ENCODE measurements at places on chromosomes 2 and 18.

- no peak for DNase-seq
These were observed 182.5 kb upstream of the OSR1 start for GRCh38 chr2:19540739-19541525.

DNA sequence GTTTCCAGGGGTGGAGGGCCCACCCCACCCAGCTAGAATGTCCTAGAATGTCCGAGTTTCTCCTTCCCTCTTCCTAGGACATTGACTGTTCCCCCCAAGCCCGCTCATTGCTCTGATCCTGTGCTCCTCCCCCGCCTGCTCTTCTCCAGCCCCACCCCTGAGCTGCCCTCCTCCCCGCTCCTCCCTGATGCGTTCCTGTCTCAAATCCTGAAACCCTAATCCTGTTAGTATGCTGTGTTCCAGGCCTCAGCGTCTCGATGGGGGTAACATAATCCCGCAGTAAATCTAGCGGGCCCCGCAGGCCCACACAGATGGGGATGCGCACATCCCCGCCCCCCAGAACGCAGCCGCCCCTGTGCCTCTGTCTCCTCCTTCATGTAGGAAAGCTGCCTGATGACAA, 51.3 kb downstream of the NRP2 start:
- DNase-seq = no peak

DNA sequence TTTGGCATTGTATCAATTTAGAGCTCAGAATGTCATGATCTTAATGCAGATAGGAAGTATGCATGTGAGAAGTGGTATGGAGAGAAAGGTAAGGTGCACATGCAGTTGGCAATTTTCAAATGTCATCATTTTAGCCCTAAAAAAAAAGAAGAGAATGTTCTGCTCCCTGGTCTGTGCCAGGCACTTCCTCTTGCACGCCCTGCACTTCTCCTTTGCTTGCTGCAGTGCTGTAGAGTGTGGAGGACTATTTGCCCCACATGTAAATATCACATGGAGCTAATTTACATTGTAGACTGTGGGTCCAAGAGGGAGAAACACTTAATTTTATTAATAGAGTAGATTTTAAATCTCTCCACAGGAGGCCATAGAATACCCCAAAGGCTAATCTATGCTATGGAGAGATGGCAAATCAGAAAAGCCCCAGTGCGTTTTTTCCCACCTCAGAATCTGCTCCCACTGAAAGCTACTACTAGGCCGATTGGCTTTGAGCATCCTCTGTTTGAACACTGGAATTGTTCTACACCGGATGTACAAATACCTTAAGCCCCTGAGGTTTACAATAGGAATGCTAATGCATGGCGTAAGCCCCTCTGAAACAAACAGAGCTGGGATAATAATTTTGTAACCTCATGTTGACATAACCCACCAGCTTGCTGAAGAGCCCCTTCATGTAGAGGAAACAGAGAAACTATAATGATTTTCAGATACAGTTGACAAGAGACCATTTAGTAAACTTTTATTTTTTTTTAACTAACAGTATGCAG, 137.2 kb upstream of the KLHL14 start:
- no peak for DNase-seq

GRCh38 chr2:145021962-145022665, 502.2 kb upstream of the ZEB2 start:
- no peak for DNase-seq

DNA sequence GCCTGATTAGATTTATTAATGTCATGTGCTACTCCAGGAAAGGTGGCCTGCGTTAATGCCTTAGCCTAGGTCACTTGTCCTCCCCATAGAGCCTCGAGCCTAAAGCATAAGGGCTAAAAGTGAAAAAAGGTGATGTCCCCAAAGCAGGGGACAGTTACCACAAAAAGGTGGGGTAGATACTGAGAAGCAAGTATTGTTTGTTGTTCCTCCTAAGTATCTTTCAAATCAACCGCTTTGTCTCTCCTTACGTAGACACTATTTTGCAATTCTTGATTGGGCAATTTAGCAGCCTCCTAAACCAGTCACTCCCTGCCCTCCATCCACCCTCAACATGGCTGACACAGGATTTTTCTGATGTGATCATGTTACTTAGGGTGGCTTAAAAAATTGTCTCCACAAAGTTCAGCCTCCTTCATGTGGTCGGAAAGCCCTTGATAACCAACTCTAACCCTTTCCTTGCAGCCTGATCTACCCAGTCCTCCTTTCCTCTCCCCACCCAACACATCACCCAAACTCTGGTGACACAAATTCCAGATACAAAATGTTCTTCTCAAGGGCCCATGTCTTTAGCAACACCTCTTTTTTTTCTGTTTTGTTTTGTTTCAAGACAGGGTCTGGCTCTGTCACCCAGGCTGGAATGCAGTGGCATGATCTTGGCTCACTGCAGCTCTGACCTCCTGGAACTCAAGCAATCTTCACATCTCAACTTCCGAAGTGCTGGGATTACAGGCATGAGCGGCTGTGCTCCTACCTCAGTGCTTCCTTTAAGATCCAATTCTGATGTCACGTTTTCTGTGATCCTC, 6.9 kb downstream of the INHA start:
- DNase-seq = no peak

GRCh38 chr2:2041256-2041824, 289.7 kb downstream of the MYT1L start:
- DNase-seq = no peak

GRCh38 chr2:112629224-112629623, 16.5 kb upstream of the SLC20A1 start:
- no peak for DNase-seq

DNA sequence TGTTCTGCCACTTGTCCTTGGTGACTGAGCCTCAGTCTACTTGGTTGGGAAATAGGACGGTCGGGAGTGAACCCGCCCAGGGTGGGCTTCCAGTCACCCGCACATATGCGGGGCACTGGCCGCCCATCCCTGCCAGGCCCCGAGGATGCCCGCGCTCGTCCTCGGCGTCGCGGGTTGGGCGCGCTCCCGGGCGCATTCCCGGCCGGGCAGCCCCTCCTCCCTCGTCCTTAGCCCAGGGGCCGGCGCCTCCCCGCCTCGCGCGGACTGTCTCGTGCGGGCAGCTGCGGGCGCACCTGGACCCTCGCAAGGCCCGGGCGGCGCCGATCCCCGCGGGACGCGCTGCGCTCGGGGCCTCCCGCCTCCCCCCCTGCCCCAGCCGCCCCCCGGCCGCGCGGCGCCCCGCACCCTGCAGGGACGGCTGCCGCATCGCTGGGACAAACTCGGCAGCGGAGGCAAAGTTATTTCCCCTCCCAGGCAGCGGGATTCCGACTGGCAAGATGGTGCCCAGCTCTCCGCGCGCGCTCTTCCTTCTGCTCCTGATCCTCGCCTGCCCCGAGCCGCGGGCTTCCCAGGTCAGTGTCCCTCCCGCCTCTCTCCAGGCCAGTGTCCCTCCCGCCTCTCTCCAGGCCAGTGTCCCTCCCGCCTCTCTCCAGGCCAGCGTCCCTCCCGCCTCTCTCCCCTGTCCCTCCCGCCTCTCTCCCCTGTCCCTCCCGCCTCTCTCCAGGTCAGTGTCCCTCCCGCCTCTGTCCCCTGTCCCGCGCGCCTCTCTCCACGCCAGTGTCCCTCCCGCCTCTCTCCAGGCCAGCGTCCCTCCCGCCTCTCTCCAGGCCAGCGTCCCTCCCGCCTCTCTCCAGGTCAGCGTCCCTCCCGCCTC, at the start of gene FBLN7:
TSS of gene FBLN7 (plus strand) at position 227 of the 874 bp plus-strand sequence. CDS start at position 498, 271 bp downstream.
- DNase-seq = no peak

DNA sequence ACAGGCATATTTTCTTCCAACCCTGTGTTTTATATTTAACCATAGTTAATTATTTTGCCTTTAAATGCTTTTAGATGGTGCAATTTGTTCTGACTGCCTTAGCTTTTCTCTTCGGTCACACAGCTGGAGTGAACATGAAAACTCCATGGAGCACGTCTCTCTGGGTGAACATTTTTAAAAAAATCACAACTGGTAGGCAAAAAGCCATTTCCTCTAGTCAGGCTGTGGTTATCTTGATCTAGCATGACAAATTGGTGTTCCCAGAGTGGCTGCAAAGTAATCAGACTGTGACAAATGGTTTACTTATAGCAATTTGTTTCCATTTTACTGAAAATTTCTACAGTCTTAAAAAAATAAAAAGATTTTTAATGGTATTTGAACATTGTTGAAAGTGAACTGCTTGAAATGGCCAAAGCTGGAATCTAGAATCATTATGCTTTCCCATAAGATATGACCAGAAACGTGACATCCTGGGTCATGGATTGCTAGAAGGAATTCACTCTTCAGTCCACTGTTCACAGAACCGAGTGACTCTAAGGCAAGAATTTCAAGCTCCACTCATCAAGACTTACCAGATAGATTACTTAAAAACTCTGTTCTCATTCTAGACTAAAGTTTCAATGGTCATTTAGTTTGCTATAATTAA, 703.6 kb downstream of the CPS1 start:
- DNase-seq = no peak

GRCh38 chr2:100773538-100773937, 46.4 kb upstream of the NPAS2 start:
- DNase-seq = no peak

GRCh38 chr2:48452108-48452507, 77.8 kb upstream of the STON1 start:
- DNase-seq = no peak

DNA sequence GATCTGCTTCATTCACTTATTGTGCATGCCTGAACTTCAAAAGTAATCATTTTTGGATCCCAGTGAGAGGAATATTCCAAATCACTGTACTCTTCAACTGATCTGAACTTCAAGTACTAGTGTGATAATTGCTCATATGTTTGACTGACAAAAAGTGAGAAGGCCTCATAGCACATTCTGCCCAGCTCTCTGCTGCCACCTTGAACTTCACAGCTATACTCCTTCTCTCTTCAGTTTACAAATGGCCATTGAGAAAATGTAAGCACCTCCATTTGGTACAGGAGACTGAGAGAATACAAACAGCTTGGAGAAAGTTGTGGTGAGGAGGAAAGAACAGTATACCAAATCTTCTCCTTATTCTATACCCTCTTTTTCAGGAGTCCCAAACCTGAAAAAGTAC, 946.0 kb upstream of the CHAC2 start:
- no peak for DNase-seq

GRCh38 chr18:41720226-41720625, 234.8 kb upstream of the PIK3C3 start:
- no peak for DNase-seq

- DNase-seq = no peak
These were observed 174.1 kb downstream of the NEDD4L start for GRCh38 chr18:58218117-58218516.

- DNase-seq = no peak
These were observed 23.2 kb downstream of the ATG4B start for GRCh38 chr2:241660593-241661213.

GRCh38 chr18:55001394-55002024, 42.2 kb upstream of the CCDC68 start:
- DNase-seq = no peak

- DNase-seq = no peak
These were observed 65.7 kb upstream of the CHMP1B start for GRCh38 chr18:11785444-11786055.

GRCh38 chr2:73859721-73860586, 31.2 kb downstream of the STAMBP start:
- no peak for DNase-seq

DNA sequence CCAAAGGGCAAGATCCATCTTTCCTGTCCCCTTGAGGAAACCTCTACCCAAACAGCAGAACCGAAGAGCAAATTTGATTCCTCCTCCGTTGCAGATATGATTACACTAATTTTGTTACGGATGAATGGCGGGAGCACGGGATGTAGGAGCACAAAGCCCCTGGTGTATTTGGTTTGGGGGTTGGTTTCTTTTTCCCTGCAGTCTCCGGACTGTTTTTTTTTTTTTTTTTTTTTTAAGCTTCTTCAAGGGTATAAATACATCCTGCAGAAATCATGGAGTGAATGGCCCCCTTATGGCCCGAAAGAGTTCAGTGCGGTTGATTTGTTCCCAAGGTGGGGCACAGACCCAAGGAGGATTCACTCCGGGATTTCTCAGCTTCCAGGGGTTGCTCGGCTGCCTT, 135.3 kb upstream of the SH3BP4 start:
- no peak for DNase-seq

DNA sequence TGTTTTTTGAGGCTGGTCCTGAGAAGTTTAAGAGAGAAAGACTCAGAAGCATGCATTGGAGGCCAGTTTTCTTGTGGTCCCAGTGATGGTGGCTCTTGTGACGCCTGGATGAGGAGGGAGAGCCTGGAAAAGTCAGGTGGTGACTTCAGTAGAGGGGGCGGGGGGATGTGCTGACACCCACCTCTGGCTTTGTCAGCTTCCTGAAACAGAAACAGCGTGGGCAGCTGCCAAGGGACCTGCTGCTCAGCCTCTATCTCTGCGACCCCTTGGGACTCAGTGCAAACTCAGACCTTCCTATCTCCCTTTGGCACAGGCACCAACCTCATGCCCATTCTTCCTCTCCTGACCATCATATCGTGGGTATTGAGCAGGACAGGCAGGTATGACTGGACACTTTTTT, 6.4 kb downstream of the TGFBRAP1 start:
- DNase-seq = no peak

- DNase-seq = no peak
These were observed 42.1 kb downstream of the TPGS2 start for GRCh38 chr18:36786686-36787085.

DNA sequence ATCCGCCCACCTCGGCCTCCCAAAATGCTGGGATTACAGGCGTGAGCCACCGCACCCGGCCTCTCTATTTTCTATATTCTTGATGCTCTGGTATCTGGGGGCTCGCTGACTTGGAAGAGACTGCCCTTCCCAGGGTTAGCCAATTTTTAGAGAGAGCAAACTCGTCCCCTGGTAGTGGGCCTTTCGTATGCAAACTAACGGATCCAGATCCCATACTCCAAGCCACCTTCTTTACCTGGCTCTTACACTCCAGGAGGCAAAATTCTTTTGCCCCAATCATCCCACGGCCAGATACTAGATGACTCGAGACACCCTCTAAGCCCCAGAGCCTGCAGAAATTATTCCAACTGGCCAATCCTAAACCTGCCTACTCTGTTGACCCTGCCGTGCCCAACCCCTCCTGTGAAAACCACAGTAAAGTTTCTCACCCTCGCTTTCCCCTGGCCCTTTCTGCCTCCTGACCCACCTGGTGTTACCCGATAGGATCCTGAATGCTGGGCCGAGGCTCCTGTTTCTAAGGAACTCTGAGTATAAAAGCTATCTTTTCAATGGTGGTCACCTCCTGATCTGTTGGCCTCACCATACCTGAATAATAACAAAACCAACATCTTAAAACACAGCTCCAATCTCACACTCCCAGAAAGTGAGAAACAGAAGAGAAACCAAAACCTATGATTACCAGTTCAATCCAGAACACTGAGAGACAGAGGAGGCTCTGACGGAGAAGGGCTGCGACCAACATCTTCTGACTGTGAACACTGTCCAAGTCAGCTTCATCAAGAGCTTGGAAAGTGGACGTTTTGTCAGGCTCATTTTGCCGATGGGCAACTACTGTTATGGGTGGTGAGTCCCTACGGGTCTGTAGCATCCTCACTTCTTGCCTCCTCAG, 57.6 kb upstream of the ZNF532 start:
- no peak for DNase-seq

GRCh38 chr18:29660777-29661176, 1381.8 kb downstream of the DSC3 start:
- no peak for DNase-seq

GRCh38 chr2:186783254-186783653, 65.7 kb downstream of the ZSWIM2 start:
- DNase-seq = no peak

GRCh38 chr2:170218931-170219330, 41.0 kb downstream of the MYO3B start:
- no peak for DNase-seq

Data from activated T-helper 9 cell treated with anti-CD3 and anti-CD28 coated beads, Interleukin-2, amount 50 U/mL, for 16 hours (primary cell).